ENCODE measurements at places on chromosomes 12 and 14.

GRCh38 chr14:104792101-104792884 lies 3.3 kb downstream of the AKT1 start:
- DNase-seq = no peak

- DNase-seq = no peak
These were observed 58.8 kb downstream of the GPR68 start for GRCh38 chr14:91185721-91186120.

DNA sequence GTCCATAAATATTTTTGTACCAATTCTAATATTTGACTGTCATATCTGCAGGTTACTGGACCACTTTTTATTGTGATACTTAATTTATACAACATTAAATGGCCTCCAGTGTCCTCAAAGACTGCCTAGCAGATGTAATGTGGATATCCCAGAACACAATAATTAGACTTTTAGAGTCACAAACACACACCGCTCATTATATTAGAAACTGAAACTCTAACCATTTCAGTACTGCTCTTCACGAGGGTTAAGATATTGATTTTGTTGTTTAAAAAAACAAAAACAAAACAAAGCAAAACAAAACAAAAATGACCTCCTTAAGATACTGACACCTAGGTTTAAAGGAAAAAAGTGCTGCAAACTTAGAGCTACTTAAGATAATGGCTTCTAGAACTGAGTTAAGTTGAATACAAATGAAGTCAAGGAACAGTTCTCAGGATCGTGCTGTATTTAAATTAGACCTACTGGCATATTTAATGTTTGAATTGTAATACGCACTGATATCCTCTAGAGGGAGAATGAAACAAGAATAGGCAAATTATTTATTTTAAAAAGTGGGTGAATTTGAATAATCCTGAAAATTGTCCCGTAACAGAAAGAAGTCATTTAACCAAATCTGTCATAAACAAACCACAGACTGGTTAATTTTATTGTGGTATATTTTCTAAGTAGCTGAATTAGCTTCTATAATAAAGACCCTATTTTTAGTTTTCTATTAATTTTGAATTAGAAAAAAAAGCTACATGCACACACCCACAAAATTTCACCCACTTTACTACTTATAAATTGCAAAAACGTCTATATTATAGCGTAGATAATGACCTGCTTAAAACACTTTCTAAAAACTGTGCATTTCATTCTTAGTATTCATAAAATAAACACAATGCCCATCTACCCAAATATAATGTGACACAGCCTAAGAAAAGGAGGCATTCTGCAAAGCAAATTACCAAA lies 395.2 kb upstream of the DCN start:
- DNase-seq = no peak

DNA sequence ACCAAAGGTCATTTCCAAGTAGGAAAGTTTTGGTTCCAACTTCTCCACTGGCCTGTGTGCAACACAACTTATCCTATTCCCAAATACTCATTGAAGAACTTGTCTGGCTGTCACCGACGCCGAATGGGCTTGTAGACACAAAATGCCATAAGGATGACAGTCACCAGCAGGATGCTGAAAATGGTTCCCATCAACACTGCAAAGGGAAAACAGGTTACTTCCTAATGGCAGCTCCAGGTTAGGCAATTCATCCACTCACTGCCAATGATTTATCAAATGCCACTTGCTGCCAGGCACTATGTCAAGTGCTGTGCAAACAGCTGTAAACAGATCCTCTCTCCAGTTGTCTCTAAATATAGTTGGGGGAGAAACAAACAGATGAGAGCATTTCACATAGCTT lies 6.1 kb downstream of the C12orf76 start:
- DNase-seq = no peak

DNA sequence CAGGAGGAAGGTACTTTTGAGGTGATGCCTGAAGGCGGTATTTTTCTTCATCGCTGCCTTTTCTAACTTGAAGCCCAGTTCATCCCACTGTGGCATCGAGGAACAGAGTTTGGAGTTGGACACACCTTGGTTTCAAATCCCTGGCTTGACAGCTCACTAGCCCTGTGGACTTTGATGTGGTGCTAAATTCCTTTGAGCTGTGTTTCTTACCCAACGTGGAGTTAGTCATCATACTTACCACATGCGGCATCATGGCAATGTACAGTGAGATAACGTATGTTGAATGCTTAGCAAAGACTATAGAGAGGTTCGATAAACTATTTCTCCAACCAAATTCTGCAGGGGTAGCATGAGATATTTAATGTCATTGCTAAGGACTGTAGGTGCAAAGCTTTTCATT lies 3.4 kb downstream of the PLEKHG3 start:
- peak; percentile 67 for DNase-seq

- DNase-seq = no peak
These were observed 8.6 kb upstream of the ARPC3 start for GRCh38 chr12:110458756-110459155.

DNA sequence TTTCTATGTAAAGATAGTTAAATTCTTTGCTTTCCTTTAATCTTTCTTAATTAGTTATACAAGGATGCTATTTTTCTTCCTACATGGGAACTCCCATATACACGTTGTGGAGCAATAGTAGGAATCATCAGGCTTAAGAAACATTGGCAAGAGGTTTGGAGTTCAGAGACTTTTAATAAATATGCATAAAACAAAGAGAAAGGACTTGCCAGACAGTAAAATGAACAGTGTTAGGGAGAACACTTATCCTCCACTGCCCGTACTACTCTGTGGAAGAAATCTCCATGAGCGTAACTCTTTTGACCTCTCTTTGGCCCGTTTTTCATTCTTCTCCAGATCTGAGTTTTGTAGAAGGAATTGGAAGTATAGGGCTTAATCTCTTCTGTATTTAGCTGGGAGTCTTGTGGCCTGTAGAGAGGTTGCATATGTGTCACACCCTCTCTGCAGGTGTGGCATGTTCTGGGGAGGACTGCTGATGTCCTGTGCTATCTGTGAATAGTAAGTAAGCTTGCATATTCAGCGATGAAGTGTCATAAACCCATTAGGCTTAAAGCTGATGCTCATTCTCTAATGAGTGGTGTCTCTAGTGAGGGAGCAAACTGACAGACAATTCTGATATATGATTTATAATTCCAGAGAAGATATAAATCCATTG lies 455.4 kb upstream of the FAR2 start:
- DNase-seq = no peak

DNA sequence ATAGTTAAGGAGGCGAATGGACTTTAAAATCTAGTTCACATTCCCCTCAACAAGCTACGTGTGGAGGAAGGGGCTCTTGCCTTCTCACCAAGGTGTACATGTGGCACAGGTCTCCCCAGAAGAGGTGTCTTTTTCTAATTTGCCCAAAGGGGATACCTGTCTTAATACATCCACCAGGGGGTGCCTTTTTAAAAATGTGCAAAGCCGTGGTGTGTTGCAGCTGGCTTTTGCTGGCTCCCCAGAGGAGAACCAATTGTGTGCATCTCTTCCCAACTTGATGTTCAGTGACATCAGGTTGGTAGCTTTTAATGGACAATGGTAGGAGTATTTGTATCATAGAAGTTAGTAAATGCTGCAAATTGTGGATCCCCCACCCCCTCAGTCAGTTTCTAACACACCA lies 33.8 kb downstream of the CREBL2 start:
- DNase-seq = peak; percentile 28

DNA sequence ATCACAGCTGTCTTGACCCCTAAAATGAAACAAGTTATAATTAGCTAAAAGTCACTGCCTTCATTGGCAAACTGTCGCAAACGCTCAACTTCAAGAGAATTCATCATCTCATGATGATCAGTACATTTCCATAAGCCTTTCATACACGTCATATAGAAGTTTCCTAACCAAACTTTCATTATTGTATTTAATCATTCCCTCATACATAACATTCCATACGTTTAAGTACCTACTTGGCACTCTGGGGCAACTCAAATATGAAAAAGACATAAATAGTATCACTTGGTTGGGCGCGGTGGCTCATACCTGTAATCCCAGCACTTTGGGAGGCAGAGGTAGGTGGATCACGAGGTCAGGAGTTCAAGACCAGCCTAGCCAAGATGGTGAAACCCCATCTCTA lies 12.4 kb upstream of the PPP2R5E start:
- no peak for DNase-seq

DNA sequence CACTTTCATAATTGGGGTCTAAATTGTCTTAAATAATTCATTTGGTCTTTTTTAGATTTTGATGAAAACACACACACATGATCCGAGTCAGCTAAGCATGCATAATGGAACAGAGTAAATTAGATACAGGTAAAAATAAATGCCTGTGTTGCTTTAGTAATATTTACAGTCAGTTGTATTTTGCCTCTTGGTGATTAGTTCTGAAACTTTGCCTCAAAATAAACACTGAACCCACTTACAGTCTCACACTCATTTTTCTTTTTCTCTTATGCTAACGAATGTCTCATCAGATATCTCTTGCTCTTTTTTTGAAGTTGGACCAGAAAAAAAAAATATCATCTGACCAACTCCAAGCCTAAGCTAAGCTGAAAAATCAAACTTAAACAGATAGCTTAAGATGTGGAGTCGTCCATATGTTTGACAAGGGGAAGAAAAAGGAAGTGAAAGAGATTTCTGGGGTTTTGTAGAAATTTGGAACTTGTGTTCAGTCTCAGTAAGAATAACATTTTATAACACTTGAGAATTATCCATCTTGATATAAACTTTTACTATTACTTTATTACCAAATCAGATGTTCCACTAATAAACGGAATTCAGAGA lies 592.5 kb downstream of the RPL10L start:
- no peak for DNase-seq

- DNase-seq = no peak
These were observed 6.4 kb upstream of the TC2N start for GRCh38 chr14:91873471-91874415.

DNA sequence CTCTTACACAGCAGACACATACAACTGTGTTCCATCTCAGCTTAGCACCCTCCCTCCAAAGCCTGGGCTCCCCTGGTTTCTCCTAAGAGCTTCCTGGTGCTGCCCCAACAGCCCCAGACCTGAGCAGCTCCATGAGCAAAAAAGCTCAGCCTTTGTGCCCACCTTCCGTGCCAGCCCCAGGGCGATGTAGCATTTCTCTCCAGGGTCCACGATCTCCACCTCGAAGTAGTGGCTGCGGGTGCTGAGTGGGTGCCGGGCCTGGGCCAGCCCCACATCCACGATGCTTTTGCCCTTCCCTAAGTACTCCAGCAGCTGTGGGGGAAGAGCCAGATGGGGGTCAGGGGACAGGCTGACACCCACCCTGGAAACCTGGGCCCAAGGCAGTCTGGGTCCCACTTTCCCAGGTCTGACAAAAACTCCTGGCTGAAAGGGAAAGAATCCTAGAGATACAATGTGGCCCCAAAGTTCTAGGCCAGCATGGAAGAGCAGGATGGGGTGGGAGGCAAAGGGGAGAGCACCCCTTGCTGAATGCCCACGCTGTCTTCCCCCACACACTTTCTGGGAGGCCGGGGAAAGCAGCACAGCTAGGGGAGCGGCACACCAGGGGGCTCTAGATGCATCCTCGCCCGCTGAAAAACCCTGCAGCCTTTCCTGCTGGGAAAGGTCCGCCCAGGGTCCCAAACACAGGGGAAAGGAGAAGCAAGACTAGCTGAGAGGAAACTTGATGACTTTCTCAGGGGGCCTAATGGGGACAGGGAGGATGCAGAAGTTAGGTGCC lies 11.0 kb downstream of the SPRYD3 start:
- DNase-seq = no peak

GRCh38 chr12:64109706-64110105 lies 112.4 kb downstream of the KICS2 start:
- no peak for DNase-seq

GRCh38 chr14:49879646-49880204 lies 13.2 kb upstream of the ARF6 start:
- DNase-seq = peak; percentile 39

DNA sequence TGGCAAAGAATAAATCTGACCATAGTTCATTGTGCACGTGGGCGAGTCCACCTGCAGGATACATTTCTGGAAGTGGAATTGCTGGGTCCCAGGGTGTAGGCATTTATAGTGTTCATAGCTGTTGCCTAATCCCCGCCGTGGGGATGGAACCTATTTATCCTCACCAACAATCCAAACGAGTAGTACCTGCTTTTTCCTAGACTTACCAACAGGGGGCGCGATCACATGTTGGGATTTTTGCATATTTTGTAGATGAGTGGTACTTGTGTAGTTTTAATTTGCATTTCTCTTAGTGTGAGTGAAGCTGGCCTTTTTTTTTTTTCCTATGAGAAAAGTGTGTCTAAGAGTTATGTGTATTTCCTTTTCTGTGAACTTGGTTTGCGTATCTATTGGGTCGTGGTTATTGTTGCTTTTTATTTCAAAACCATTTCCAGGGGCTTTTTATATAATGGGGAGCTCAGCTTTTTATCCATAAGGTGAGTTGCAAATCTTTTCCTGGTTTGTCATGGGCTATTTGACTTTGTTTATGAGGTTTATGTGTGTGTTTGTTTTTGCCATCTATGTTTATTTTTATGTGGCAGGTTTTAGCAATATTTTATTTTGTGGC lies 67.2 kb downstream of the CCDC92 start:
- DNase-seq = no peak

DNA sequence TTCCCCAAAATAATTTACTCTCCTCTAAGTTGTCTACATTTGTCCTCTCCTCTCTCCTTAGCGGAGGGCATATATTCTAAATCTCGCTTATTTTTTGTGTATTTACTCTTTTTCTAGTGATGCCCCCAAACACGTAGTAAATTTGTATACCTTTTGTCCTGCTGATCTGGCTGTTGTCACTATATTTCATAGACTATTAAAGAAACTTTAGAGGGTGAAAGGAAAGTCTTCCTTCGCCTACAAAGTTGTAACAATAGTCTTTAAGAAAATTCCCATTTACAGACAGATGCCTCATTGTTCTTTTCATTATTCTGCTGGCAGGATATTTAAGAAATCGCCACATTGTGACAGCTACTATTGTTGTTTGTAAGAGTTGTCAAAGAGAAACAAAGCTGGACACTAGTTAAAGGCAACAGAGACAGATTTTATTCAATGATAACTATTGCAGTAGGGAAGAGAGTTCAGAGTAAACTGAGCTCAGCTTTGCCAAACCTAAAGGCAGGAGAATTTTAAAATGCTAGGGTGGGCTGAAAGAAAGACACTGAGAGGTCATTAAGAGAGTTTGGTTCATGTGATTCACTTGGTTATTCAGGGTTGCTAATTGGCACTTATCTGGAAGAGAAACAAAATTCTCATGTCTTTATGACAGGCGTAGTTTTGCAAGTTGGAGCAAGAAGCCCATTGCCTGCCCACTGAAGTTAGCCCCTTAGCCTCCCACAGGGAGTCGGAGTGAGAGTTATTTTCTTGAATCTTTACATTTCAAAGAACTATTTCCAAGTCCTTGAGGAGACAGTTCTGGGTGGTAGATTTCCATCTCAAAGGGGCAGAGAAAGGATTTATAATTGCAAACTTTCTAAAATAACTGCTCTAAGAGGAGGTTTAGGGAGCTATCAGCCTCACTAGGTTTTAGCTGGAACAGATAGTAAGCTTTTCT lies 1272.5 kb upstream of the SEL1L start:
- DNase-seq = no peak

DNA sequence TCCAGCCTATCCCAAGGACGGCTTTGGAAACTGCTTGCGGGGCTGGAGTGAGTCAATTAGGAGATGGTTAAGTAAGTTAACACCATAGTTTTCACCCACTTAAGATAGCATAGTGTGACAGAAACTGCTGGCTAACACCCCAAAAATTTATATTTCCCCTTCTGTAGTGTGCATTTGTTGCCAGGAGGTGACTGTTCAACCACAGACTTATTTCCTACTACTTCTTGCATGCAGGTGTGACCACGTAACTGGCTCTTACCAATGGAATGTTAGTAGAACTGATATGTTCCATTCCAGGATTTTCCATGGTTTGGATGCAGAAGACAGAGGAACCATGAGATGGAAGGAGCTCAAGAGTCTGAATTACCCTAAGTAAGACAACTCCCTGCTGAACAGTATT lies 52.9 kb upstream of the SLC35F4 start:
- no peak for DNase-seq
